ENCODE measurements at places on chromosomes 2 and 18.

- DNase-seq, result no peak
These were observed 4.7 kb upstream of the ORC2 start for GRCh38 chr2:200968162-200968561.

DNA sequence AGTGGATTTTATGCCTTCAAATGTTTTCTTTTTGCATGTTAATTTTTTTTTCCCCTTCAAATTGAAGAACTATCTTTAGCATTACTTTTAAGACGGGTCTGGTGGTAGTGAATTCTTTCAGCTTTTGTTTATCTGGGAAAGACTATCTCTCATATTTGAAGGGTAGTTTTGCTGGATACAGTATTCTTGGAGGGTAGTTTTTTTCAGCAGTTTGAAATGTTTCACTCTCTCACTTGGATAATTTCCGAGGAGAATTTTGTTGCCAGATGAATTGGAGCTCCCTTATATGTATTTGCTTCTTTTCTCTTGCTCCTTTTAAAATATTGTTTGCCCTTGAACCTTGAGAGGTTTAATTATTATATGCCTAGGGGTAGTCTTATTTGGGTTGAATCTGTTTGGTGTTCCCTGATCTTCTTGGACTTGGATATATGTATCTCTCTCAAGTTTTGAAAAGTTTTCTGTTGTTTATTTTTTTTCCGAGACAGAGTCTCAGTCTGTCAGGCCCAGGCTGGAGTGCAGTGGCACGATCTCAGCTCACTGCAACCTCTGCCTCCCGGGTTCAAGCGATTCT is 15.5 kb downstream of the TTLL4 start:
- no peak for DNase-seq

- DNase-seq, result no peak
These were observed 762.2 kb downstream of the SUCLG1 start for GRCh38 chr2:83696838-83697237.

DNA sequence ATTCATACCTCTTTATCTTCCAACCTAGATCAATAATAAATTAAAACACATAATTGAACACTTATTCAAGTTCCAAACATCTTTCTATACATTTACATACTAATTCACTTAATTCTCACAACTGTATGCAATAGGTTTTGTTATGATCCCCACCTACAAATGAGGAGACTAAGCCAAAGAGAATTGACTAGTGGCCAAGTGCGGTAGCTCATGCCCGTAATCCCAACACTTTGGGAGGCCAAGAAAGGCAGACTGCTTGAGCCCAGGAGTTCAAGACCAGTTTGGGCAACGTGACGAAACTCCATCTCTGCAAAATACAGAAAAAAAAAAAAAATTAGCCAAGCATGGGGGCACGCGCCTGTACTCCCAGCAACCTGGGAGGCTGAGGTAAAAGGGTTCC is 36.8 kb downstream of the KCNG3 start:
- no peak for DNase-seq

- no peak for DNase-seq
These were observed 313.8 kb downstream of the NRXN1 start for GRCh38 chr2:50718146-50718545.

DNA sequence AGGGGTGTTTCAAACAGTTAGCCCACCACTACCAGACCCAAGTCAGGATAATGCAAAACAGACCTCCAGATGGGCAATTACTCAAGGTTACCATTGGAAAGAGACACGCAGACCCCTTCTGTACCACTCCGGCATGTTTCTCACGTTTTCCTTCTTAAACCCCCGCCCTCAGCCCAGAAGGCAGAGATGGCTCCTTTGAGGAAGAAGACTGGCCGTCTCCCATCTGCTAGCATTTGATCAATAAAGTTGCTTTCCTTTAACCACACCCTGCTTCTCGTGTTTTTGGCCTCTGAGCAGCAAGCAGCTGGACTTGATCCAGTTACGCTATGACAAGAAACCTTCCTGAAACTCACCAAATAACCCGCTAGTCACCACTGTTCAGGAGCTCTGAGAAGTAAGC is 1012.4 kb upstream of the GYPC start:
- no peak for DNase-seq

DNA sequence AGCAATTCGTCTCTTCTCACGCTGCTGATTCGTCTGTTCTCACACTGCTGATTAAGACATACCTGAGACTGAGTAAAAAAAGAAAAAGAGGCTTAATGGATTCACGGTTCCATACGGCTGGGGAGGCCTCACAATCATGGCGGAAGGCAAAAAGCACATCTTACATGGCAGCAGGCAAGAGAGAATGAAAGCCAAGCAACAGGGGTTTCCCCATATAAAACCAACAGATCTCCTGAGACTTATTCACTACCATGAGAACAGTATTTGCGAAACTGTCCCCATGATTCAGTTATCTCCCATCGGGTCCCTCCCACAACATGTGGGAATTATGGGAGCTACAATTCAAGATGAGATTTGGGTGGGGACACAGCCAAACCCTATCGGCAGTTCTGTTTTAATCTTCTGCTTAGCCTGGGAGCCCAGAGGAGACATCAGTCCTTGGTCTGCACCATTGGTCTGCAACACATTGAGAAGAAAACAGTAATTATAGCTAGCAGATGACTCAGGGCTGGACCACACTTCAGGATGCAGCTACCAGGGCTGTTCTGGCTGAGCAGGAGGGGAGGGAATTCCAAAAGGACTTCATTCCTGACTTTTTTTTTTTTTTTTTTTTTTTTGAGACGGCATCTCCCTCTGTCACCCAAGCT is 69.4 kb downstream of the CABLES1 start:
- DNase-seq, result no peak

DNA sequence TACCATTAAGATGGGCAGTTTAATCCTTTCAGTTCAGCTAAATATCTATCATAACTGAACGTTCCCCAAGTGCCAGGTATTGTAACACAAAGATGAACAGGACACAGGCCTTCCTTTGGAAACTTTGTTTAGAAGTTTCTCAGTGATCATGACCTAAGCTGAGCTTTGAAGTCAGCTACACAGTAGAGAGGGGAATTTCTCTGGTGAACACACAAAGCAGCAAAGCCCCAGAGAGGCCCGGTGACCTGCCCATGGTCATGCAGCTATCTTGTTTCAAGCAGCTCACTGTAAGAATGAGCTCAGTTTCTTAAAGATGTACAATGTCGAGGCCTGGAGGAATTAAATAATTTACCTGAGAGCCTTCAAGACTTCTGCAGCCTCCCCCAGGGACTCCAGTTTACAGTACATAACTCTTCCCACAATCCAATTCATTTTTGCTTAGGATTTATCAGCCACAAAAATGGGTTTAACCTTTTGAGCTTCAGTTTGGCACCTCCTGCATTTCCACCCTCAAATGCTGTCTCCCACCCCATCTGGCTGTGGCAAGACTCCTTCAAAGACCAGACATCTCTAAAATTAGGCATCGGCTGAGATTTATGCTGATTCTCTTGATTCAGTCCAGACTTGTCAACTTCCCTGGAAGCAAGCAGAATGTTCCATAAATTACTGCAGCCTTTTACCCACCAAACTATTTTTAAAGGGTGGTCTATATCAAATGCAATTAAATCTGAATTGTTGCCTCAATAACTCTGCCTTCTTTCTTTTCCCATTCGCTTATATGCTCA is 325.6 kb downstream of the TXNL1 start:
- DNase-seq, result no peak

- DNase-seq, result peak; percentile 81
These were observed 46.3 kb downstream of the PSD4 start for GRCh38 chr2:113219889-113220641.

- DNase-seq, result no peak
These were observed 398.9 kb downstream of the NCKAP5 start for GRCh38 chr2:133169274-133169912.

DNA sequence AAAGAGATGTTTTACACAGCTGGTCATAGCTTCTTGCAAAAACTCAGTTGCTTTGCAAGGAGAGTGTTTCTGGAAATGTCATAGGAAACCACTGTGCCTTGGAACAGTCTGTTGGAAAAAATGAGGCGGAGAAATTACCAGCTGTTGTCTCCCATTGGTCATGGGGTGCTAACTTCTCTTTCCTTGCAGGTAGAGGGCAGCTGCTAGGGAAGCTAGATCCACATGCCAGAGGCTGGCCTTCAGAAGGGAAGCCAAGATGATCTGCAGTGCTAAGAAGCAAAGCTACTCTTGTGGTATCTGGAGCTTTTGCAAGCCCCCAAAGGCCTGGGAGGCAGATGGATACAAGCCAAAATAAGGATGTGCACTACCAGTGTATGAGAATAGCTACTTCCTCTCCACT is 34.8 kb upstream of the LAMA1 start:
- DNase-seq, result no peak

DNA sequence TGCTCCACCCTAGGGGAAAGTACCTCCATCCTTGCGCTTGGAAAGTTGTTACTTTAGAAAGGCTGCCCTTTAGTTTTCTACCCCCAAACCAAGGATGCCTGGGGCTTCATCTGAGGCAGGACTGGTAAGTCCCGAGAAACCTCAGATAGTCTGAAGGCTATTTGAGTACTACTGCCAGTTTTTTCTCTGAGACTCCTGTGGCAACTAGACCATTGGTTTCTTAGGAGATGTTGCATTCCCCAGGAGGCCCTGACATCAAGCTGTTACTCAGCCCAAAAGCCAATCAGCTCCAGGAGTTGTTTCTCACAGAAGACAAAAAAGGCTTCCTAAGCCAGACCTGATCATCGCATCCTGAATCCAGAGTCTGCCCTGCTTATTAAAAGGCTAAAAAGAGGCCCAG is 67.2 kb downstream of the COLEC12 start:
- no peak for DNase-seq

- no peak for DNase-seq
These were observed 367.4 kb upstream of the GULP1 start for GRCh38 chr2:187924293-187924692.

GRCh38 chr2:160367887-160368286 is 125.7 kb downstream of the RBMS1 start:
- no peak for DNase-seq

DNA sequence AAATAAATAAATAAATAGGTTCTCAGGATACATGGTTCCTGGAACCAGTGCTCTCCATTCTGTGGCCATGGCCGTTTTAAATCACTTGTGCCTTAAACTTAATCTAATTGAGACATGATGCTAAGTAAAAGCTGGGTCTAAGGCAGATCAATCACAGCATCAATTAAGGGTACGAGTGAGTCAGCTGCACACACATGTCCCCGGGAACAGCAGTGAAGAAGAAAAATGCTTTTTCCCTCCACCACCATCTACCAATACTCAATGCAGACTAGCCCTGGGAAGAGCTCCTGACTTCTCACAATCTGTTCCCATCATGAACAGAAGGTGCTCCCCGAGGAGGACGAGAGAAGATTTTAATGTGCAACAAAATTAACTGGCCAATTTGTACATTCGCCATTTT is 6.8 kb upstream of the CHMP1B start:
- no peak for DNase-seq

DNA sequence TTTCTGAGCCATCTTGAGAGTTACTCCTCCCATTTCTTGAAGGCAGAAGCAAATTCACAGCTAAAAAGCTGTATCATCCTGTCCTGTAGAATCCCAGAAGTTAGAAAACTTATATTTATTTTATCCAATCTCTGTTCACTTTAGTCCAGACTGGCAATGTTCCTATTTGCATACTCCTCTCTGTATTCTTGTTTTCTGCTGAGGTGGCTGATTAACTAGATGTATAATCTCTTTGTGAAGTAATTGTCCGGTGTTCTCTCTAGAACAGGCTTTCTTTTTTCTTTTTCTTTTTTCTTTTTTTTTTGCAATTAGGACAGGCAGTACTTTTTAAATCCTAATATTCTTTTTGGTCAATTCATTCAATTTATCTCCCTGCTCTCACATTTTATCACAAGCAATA is 411.0 kb downstream of the KCNJ3 start:
- DNase-seq, result no peak

DNA sequence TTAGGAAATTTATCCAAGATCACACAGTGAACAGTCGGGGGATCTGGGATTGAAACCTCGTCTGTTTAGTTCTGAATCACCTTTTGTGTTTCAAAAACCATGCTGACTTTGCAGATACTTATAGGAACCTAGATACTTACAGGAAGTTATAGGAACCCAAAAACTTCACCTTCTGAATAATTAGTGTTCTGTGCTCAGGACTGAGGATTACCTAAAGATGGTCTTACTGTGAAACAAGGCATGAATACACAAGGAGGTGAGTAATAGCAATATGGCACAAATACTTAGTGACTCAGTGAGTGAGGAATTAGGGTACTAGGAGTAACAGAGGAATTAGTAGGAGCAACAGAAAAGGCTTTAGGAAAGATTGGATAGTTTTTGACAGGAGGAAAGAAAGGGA is 145.5 kb downstream of the LRATD1 start:
- DNase-seq, result no peak

DNA sequence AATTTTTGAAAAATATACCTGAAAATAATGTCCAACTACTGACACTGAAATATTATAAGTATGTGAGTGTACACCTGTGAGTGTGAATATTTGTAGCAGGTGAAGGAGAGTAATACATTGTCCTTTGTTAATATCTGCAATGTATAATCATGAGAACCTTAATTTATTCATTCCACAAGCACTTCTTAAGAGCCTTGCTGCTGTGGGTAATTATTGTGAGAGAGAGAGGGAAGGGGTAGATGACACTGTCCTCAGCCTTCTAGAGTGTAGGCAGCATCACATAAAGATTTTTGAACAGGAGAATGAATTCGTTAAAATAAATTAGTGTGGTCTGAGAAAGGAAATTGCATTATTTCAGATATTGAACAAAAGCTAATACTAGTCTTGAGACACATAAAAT is 157.2 kb downstream of the MAP2 start:
- DNase-seq, result no peak

GRCh38 chr2:160405077-160405867 is 88.3 kb downstream of the RBMS1 start:
- DNase-seq, result no peak

DNA sequence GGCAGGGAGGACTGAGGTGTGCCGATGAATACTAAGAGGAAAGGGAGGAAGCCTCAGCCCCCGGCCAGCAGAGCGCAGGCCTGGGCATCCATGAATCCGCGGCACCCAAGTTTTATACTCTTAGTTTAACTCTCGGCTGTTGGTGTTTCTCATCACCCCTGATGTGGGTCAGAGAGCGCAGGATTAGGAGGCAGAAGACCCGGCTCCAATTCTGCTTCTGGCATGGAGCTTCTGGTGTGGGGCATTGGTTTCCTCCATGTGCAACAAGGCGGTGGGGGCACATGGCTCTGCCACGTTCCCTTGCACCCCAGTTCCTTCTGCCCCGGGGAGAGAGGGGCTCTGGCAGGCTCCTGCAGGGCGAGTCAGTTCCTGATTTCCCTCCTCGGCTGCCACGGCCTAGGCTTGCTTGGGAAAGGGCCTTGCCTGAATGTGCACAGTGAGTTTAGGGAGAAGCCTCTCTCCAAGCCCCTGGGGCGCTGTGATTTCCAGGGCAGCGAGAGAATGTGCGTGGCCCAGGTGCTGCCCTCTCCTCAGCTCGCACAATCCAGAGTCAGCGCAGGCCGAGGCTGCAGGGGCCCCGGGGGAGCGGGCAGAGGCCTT is 36.2 kb upstream of the DNMT3A start:
- DNase-seq, result no peak
